Renal cortex interstitium (tissue), 15 donors: ENCODE measurements at places on chromosomes 16 and 17. TPM values are rescaled to one million over a fixed set of nuclear protein-coding genes. Genes with fewer than 3 reads are reported as not detected.

DNA sequence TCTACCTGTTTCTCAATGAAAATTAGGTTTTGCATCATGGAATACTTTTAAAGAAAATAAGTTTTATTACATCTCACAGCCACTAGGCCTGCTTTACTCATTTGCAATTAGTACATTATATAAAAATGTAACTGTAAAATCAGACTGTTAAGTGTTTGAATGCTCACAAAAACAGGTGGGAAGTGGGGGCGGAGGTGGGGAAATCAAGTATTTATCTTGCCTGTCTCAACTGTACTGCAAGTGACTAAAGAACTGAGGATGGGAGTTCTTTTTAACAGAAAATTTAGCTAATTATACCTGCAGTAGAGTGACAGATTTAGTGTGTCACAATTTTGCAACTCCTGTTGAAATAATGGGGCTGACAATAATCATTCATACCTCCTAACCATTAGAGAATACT is 34.1 kb downstream of the ITFG1 start:
- DNase-seq = no peak

The LLGL2 gene
- 103 TPM for polyA plus RNA-seq

DNA sequence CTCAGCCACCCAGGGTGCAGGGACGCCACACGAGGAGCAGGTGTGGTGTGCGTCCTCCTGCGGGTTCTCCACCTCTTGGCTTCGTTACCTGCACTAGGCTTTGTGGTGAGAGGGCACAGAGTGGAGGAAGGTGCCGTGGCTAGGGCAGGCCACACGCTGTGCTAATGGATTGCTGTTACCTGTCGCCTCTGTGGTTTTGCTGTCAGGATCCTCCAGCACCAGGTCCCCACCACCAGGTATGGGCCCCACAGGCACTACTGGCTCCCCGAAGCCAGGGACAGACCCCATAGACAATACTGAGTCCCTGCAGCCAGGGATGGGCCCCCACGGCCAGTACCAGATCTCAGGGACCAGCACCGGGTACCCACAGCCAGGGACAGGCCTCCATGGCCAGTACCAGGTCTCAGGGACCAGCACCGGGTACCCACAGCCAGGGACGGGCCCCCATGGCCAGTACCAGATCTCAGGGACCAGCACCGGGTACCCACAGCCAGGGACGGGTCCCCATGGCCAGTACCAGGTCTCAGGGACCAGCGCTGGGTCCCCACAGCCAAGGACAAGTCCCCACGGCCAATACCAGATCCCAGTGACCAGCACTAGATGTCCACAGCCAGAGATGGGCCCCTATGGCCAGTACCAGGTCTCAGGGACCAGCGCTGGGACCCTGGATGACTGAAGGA is 315.6 kb downstream of the SEC14L1 start:
- DNase-seq = no peak

GRCh38 chr17:38602956-38603785 is 2.6 kb downstream of the SRCIN1 start:
- no peak for DNase-seq

The GRAPL gene
- polyA plus RNA-seq = 6.4 TPM

DNA sequence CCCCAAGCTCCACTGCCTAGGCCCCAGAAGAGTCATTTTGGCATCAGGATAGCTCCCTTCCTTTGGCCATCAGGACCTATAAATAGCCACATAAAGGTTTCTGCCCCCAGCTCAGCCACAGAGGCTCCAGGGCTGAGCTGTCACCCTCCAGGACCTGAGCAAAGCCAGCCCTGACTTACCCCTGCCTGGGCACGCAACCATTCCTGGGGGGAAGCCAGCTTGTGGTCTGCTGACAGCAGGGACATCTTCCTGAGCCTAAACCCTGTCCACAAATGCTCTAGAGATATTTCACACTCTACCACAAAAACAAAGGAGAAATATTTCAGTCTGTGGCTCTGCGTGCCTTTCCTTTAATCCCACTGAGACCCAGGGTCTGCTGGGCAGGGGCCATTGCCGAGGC is 123.7 kb upstream of the CCL2 start:
- DNase-seq = no peak

- peak; percentile 22 for DNase-seq
Observed at GRCh38 chr17:27609611-27610303, 21.2 kb upstream of the LGALS9 start.

The HASPIN gene
- polyA plus RNA-seq = 3.8 TPM

The TVP23A gene
- polyA plus RNA-seq = 3.8 TPM

DNA sequence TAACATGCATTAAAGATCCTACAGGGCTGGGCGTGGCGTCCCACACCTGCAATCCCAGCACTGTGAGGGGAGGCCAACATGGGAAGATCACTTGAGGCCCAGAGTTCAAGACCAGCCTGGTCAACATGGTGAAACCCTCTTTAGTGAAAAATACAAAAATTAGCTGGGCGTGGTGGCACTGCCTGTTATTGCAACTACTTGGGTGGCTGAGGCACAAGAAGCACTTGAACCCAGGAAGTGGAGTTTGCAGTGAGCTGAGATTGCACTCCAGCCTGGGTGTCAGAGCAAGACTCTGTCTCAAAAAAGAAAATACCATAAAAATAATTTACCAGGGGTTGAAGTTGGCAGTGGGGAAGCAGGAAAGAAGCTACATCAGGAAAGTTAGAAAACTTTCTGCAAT is 12.9 kb downstream of the TXNDC11 start:
- DNase-seq = no peak

- DNase-seq = no peak
Observed at GRCh38 chr17:2563061-2563460, 30.4 kb upstream of the PAFAH1B1 start.

- no peak for DNase-seq
Observed at GRCh38 chr16:87207509-87207908, 109.7 kb downstream of the C16orf95 start.

DNA sequence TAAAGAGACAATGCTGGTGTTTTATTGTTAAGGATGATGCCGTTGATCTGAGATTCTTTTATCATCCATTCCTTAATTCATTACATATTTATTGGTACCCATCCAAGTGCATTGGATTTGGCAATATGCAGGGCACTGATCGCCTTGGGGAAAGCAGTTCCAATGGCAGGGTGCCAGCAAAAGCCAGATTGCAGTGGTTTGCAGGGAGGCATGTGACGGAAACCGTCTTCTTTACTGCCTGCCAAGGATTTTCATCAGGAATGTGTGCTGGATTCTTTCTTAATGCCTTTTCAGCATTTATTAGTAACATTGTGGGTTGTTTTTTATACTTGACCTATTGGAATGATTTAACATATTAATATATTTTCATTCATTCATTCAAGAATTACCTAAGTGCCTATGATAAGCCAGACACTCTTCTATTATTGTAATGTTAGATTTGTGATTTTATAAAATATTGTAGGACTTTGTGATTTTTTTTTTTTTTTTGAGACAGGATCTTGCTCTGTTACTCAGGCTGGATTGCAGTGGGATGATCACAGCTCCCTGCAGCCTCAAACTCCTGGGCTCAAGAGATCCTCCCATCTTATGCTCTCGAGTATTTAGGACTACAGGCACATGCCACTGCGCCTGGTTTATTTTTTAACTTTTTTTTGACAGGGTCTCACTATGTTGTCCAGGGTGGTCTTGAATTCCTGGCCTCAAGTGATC is 93.4 kb upstream of the TNRC6A start:
- peak; percentile 33 for DNase-seq

The C17orf50 gene
- 0.26 TPM for polyA plus RNA-seq

The ZFP3 gene
- polyA plus RNA-seq = 16.7 TPM

DNA sequence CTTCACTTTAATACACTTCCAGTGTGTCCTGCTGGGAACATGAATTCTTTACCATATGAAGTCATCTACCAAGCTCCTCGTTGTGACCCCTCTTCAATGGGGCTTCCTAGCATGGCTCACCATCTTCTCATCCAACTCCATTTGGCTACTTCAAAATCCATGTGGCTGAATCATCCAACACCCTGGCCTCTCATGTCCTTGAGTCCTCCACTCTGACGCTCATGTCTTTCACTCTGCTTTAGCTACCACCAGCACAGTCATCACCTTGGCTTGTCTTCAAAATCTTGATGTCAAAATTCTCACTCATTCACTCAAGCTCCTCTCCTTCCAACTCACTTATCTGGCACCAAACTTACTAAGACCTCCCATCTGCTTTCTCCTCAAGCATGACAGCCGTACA is 35.8 kb downstream of the AMFR start:
- no peak for DNase-seq
